Left colon (tissue), 2 donors: ENCODE measurements at places on chromosomes 1 and 21. TPM values are rescaled to one million over a fixed set of nuclear protein-coding genes. Genes with fewer than 3 reads are reported as not detected.

BROX gene
- 65.9 TPM for total RNA-seq

MCM3AP gene
- 90.6 TPM for total RNA-seq

GJA8 gene
- total RNA-seq, result not detected

CYYR1 gene
- 3.0 TPM for total RNA-seq

COL6A2 gene
- total RNA-seq, result 65.5 TPM

REG4 gene
- total RNA-seq, result 37.5 TPM

GRCh38 chr1:160800142-160800541, 4.2 kb downstream of the LY9 start:
- DNase-seq, result no peak

DNA sequence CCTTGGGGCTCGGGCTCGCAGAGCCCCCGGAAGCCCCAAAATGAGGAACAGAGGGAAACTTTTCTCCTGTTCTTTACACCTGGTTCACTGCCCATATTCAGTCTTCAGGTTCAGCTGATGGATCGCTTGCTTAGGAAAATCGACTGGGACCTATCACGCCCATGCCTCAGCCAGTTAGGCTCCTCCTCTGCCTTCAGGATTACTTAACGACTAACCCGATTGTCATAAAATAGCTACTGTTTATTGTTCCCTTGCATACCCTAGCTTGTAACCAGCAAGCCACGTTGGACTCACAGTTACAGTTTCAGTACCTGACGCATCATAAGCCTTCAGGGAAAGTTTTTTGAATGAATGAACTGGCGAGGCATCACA, 692 bp downstream of the TARDBP start:
- peak; percentile 57 for DNase-seq

DNA sequence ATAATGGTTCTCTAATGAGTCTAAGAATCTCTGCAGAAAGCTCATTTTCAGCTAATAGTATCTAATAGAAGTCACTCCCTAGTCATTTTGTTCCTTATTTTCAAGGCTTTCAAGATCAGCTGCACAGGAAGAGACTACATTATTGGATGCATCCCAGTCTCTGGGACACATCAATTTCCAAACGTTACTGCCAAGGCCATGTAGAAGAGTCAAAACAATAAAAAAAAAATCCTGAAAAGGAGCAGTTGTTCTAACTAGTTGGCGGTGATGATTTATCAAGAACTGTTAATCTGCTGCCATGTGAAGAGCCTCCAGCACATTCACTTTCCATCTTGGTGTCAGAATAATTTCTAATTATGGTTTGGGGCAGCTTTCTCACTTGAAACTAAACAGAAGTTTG, 5.7 kb downstream of the DDAH1 start:
- DNase-seq, result no peak

DNA sequence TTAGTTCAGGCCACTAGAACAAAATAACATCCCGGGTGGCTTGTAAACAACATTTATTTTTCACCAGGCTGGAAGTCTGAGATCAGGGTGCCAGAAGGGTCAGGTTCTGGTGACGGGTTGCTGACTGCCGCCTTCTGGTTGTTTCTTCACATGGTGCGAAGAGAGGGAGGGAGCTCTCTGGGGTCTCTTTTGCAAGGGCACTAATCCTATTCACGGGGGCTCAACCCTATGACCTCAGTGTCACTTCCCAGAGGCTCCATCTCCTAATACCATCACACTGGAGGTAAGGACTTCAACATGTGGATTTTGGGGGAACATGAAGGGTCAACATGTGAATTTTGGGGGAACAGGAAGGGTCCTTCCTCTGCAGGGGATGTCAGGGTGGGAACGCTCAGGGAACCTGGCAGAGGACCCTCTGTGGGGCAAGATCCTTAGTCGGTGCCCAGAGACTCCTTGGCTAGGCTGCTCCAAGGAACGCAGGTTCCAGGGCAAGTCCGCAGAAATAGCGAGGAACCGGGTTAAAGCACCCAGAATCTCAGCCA, 8.7 kb upstream of the C2CD2 start:
- DNase-seq, result no peak

DNA sequence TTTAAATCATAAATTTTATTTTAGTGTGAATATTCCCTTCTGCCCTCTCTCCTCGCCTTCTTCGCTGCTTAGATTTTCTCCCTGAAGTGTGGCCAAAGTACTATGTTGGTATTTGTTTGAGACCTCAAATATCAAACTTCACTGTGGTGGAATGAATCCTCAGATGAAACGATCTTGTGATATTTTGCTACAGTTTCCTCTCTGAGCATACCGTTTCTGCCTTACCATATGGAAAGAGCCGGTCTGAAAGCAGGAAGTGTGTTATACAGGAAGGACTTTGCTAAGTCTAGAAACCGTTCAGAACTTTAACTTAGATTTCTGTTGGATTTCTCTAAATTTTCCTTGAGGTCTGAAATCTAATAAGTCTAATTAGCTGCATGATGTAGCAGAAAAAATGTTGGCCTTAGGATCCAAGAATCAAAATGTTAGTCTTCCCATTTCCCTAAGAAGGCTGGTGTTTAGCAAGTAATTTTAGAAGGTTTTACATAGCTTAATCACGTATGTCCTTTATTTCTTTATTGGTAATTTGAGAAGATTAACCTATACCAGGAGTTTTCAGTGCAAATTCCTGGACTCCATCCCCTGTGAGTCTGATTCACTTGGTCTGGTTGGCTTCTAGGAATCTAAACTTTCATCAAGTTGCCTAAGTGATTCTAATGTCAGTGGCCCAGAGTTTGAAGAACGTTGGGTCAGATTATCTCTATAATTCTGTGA, 30.7 kb downstream of the SDCCAG8 start:
- no peak for DNase-seq

DNA sequence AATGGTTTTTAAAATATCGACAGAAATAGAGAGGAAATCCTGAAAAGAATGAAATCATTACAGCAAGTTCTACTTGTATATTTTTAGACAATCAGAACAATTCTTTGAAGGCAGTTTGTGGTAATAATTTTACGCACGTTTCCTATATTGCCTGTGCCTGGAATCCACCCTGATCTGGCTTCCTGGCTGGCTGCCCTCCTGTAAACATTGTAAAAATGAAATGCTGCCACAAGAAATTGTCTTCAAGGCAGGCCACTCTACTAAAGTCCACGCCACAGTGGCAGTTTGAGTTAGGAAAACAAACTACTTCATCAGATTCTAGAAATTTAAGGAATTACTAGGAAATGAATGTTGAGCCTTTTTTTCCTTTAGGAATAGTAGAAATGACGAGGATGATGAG, 454.5 kb upstream of the NR5A2 start:
- peak; percentile 79 for DNase-seq

DNA sequence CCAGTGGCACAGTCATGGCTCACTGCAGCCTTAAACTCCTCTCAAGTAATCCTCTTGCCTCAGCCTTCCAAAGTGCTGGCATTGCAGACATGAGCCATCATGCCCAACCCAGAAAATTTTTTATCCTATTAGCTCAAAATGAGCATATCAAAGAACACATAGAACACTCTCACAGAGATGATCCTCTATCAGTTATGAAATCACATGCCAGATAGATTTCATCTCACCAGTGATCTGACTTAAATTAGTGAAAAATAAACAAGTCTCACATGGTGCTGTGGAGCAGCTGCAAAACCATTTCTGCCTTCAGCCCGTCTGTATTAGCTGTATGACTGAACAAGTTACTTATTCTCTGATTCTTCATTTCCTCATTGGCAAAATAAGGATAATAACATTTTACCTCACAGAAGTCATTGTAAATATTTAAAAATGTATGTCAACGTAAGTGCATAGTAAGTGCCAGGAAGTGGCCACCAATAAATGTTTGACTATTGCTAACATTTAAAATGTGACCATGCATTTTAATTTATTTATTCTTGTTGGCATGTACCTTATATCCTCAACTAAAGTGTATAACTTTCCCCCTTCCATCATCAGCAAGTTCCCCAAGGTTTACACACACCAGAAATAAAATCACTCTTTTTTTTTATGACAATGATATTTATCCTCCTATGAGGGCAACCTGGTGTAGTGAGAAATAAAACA, 29.0 kb upstream of the SLC19A2 start:
- no peak for DNase-seq

DNA sequence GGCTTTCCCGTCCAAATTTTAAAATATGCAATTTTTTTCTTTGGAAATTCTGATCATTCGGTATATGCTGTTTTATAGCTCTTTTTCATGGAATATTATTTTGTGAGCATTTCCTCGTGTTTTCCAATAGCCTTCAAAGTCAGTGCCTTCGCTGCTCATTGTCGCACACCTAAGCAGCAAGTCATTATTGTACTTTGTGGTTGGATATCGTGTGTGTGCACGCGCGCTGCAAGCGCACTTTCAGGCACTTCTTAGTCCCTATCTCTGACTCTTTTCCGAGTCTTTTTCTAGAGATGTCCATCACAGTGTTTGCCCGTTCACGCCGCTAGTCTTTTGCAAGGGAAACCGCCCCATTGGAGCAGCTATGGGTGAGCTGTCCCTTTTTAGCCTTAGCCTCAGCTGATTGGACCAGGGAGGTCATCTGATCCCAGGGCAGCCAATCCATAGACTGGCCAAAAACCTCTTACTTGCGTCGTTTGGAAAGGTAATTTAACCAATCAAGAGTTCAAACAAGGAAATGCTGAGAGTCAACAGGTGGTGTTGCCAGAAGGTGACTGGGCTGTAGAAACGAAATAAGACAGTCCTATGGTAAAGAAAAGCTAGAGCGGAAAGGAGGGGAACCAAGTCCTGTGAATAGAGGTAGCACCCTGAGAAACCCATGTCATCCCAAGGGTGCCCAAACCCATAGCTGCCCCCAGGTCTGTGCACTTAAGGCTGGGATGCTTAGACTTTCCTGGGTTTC, 710 bp upstream of the HYI start:
- DNase-seq, result peak; percentile 79

DNA sequence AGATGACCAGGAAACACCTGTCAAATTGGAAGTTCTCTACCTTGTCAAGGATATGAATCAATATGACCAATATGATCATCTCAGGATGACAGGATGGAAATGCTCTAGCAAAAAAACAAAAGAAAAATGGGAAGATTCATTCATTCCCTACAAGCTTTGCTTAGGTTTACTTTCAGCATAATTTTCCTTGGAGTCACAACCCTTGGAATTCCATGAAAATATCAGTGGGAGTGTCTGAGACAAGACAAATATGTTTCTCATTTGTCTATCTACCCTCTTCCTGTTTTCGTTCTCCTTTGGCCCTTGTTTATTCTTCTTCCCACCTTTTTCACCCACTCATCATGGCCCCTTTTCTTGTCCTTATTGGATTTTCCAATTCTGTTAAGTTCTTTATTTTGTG, 50.6 kb downstream of the COLGALT2 start:
- no peak for DNase-seq

GRCh38 chr1:4090976-4091660, 191.0 kb upstream of the C1orf174 start:
- no peak for DNase-seq

DNA sequence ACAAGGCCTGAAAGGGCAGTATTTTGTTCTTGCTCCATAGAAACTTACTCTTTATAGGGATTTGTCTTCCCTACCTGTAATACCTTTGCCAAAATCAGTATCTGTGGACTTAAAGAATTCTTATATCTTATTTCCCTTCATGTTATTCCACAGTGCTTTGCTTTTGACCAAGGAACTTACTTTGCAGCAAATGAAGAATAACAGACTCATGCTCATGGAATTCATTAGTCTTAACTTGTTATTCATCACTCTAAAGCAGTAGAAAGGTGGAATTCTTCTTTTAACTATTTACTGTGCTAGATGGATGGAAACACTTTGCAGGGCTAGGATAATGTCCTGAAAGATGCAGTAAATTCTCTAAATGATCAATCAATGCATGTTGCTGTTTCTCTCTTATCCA, 45.9 kb downstream of the DUSP10 start:
- no peak for DNase-seq

- no peak for DNase-seq
These were observed 368.0 kb downstream of the PDE4B start for GRCh38 chr1:66160719-66161118.

DNA sequence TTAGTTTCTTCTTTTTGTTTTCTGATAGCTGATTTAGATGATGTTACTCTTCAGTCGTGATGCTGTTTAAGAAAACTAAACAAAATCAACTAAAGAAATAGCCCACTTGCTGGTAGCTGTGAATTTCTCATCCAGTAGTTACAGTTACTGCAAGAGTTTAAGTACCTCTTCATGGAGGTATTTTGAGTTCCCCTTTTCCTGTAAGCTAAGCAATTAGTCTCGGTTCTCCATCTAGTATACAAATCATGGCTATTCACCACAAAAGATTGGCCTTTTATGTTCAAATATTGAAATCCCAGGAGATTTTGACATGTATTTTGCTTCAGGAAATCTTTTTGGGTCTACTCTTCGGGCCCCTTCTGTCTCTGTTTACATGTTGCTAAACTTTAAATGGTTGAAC, 31.1 kb downstream of the HUNK start:
- no peak for DNase-seq

- DNase-seq, result peak; percentile 71
These were observed 35.5 kb downstream of the TOMM20 start for GRCh38 chr1:235093013-235093695.

- no peak for DNase-seq
These were observed 5.2 kb downstream of the ID3 start for GRCh38 chr1:23554127-23554480.

- DNase-seq, result no peak
These were observed 45.3 kb downstream of the TTC3 start for GRCh38 chr21:37118187-37118826.

DNA sequence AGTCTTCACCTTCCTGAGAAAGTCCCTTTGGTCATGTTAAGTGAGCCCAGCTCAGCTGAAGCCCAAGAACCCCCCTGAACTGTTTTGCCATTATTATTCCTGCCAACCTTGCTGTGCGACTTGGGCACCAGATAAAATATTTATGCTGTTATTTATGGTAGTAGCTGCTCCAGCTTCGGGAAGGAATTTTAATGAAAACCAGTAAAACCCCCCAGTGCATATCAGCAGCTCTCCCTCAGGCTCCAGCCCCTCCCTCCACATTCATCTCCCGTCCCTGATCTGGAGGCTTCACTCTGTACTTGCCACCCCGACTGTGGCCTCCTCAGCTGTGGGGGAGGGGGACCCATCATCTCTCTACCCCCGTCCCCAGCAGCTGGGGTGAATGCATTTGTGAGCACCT, 12.7 kb downstream of the TTC22 start:
- DNase-seq, result no peak

DNA sequence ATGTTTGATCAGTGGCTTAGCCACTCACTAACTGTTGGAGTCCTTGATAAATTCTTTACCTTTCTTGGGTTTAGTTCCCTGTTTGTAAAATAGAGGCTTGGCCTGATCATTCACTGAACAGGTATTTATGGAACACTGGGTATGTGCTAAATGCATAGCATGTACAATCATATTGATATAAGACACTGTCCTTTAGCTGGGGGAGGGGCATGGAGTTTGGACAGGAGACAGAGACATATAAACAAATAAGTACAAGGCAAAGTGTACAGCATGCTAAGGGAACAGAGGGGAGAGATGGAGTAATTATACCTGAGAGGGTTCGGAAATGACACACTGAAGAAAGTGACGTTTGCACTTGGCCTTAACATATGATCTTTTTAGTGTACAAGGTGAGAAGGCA, 124.3 kb upstream of the CACNA1E start:
- DNase-seq, result no peak

GRCh38 chr1:4802024-4802423, 147.6 kb downstream of the AJAP1 start:
- no peak for DNase-seq
